ENCODE measurements at places on chromosomes 16 and 17. TPM values are rescaled to one million over a fixed set of nuclear protein-coding genes. Genes with fewer than 3 reads are reported as not detected.

Gene EPX
- not detected for total RNA-seq

Gene SMIM5
- not detected for total RNA-seq

Gene MYCBPAP
- not detected for total RNA-seq

Gene RASL10B
- total RNA-seq: 1.1 TPM

Gene CYBA
- 30.9 TPM for total RNA-seq

Gene KRT33A
- not detected for total RNA-seq

Gene KRT40
- not detected for total RNA-seq

Gene ABCC12
- 0.48 TPM for total RNA-seq

GRCh38 chr17:76385892-76386786 is 1.7 kb downstream of the SPHK1 start:
- peak; percentile 73 for DNase-seq

GRCh38 chr17:55654821-55655220 is 67.8 kb downstream of the TMEM100 start:
- DNase-seq: no peak

DNA sequence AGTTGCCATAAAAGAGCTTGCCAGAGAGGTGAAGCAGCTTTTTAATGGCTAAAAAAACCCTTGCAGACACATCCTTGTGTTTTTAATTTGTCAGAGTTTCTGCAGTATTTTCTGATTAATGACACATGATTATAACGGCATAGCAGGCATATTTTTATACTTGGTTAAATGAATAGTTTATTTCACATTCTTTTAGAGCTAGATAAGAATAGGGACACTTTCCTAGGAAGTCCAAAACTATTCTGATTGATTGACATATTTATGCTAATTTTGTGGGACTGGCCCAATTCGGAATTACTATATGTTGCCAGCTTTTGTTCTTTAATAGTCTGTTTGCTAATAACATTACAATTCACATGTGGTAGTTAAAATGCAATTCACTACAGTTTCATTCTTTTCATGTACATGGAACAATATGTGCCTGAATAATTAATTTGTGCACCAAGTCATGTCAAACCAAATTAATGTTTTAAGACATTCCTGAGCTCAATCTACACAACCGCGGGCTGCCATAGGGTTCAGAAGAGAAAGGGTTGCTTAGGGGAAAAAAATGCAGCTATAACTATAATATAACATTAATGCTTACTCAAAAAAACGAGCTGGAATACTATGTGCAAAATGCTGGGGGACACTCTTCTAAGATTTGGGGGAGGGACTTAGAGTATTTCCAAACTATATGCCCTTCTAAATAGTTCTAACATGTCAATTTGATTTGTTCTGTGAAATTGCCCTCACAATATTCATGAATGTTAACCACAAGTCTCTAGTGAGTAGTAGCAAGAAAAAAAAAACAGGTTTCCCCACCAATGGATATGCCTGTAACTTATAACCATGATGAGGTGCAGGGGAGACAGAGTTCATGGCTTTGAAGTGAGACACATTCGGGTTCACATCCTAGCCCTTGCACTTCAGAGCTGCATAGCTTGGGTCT is 305.4 kb downstream of the CEP112 start:
- no peak for DNase-seq

- no peak for DNase-seq
Measured at GRCh38 chr16:8739151-8739550, 58.3 kb downstream of the TMEM186 start.

- no peak for DNase-seq
Measured at GRCh38 chr16:72764015-72764654, 283.8 kb downstream of the ZFHX3 start.

DNA sequence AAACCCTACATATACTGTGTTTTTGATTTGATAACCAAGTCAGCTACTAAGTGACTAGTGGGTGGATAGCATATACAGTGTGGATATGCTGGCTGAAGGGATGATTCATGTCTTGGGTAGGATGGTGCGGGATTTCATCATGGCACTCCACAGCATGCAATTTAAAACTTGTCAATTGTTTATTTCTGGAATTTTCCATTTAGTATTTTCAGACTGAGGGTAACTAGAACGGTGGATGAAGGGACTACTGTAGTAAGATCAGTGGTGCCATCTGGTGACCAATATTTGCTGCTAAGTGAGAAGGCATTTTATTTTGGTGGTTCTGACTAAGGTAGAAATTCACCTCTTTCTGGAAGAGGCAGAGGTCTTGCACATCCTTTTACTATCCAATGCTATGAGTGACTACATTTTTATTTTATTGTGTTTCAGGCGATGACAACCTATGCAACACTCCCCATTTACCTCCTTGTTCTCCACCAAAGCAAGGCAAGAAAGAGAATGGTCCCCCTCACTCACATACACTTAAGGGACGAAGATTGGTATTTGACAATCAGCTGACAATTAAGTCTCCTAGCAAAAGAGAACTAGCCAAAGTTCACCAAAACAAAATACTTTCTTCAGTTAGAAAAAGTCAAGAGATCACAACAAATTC is 3.1 kb downstream of the CDC6 start:
- peak; percentile 82 for DNase-seq

DNA sequence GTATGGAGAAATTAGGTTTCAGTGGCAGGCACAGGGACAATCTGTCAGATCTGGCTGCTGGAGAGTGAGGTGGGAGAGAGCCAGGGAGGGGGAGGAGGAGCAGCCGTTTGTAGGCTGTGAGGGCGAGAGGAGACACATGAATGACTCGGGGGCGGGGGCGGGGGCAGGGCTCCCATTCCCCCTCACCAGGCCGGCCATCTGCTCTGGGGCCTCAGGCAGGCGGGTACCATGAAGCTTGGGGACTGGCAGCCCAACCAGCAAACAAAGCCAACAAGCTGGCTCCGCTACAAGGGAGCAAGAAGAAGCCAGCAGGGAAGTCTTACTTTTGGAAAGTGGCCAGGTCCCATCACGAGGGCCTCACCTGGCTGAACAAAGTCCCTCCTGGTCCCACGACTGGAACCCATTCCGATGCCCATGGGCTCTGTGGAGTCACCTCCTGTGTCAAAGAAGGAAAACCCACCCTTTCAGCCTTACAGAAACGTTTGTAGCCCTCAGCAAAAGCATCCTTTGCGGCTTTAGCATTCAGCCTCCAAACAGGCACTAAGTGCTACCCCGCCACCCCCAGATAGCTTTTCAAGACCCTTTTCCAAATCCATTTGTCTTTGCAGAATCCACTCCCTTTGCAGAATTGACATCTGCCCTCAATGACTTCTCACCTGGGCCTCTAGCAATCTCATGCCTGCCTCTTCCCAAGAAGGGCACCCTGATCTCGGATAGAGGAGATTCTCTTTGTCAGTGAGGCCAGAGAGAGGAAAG is 9.2 kb upstream of the SSTR2 start:
- DNase-seq: no peak

- DNase-seq: no peak
Measured at GRCh38 chr17:27038676-27039075, 255.2 kb upstream of the WSB1 start.

DNA sequence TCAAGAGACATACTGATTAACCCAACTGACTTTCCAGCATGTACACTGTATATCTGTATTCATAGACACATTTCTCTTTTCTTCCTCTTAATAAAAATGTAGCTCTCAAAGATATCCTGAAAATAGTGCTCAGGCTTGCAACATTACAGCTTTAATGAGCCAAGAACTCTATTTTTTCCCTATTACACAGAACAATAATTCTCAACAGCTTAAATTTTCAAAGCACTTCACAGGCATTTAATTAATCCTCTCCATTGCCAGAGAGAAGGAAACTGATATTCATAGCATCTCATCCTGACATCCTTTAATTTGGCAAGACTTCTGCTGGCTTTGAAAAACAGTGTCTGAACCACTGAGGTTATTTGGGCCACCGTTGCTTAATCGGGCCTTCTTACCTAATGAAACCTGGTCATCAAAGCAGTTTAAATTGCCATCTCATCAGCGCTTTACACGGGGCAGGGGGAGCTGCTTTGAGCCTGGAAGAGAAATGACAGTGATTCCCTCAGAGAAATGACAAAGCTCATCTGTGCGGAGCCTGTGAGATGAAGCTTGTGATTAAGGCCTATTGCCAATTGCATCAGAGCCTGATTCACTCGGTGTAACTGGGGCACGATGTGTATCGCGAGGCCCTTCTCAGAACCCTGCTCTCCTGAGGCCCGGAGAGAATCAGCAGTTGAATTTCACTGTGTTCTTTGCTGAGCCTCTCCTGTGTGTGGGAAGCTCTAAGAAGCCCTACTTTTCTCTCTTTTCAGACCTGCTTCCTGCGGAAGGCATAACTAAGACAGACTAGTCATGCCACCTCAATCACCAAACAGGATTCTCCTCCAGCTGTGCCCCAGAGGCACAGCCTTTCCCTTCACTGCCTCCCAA is 8.5 kb upstream of the SIAH1 start:
- no peak for DNase-seq

DNA sequence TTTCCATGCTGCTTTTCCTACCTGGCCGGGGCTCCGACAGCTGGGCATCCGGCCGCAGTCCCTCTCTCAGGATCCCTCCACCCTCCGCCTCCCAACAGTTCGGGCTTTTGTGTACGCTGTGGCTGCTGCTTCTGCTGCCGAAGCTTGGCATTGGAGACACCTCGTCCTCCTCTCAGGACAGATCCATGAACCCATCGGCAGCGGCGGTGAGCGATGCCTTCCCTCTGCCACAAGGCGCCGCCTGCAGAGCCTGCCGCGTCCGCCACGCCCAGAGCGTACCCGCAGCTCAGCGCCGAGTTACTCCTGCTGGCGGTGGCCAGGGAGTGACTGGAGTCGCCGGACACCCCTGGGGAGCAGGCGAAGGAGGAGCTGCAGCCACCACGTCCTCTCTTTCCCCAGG is 2032.8 kb downstream of the TP53TG3F start:
- no peak for DNase-seq

DNA sequence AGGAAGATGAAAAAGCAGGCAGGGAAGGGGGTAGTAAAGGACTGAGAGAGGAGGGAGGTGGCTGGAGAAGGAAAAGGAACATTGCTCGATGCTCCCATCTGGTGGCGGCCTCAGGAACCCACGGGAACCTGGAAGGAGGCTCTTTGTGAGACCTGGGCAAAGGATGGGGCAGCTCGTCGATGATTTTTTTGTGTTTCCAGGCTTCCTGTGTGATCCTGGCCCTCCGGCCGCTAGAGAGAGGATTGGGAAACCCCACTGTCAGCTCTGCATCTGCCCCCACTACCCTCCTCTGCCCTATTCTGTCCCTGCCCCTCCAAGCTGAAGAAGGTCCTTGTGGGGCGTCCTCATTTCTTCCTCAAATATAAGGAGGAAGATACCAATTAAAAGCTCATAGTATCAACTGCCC is 6.6 kb downstream of the WFIKKN2 start:
- DNase-seq: peak; percentile 49

GRCh38 chr17:63646488-63646806 is 24.2 kb downstream of the MAP3K3 start:
- DNase-seq: no peak

DNA sequence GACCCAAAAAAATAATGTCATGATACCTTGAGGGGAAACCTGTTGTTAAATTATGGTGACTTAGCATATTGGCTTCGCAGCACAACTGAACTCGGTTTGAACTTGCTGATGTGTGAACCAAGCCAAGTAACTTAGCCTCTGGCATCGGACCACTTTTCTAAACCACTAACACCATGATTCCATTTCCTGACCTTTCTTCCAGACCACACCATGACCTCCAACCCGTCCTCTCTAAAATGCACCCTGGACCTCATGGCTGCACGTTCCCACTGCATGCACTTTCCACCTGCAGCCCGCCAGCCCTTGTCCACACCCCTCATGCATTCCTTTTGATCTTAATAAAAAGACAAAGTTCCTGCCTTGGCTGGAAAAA is 29.3 kb downstream of the DYNLRB2 start:
- DNase-seq: peak; percentile 65

DNA sequence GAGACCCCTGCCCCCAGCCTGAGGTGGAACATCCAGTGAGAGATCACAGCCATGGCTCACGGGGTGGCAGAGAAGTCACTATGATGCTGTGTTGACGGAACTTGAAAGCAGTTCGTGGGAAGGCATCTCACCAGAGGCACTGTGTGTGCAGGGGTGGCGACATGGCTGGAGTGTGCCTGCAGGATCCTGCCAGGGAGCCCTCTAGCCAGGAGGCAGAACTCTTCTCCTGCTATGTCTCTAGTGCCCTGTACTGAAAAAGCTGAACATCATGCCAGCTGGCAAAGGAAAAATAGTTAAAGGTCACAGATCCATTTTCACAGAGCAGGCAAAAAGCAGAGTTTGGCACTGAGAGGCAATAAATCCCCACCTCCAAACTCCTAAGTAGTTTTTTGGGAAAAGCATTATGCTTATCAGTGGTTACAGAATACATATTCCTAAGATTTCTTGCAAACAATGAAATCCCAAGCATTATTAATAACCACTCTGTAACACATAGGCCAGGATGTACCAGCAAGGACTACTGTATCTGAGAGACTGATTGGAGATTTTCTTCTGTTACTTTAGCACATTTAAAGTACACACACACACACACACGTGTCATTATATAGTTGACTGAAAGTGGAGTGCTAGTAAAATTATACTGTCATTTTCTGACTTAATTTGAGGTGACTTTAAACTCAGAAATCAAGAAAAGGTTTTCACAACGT is 36.8 kb downstream of the TNRC6C start:
- DNase-seq: no peak

DNA sequence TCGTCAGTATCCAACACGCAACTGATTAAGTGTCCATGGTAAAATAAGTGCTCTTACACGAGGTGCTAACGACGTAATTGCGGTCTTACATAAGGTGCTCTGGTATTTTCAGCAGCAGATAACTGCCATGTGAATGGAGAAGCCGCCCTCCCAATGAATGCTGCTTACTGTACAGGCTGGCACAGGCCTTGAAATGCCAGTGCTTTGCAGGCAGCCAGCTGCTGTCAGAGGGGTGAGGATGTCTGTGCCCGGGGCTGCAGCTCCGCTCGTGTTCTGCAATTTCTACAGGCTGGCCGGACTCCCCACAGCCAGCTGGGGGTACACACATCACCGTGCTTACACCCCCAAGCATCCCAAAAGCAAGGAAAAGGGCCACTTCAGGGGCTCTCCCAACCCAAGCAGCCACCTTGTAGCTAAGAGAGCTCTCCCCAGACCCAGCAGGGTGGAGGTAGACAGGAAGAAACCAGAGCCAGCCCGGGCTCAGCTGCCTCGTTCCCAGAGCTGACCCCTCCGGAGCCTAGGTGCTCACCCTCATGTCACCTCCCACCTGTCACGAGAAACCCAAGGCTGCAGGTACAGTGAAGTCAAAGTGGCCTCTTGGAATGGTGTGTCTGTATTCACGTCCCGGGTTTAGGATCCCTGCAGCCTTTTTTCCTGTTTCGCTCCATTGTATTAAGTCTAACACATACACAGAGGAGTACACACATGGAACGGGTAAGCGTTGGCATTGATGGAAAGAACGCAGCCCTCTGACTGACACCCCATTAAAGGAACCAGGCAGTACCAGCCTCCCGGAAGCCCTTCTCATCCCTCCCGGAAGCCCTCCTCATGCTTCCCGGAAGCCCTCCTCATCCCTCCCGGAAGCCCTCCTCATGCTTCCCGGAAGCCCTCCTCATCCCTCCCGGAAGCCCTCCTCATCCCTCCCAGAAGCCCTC is 27.2 kb upstream of the RPH3AL start:
- no peak for DNase-seq

GRCh38 chr17:19873346-19873745 is 5.6 kb upstream of the ULK2 start:
- no peak for DNase-seq

Data from RPMI7951 (cell line).